ENCODE measurements at places on chromosomes 16 and 17. TPM values are rescaled to one million over a fixed set of nuclear protein-coding genes. Genes with fewer than 3 reads are reported as not detected.

Gene HID1
- total RNA-seq: 0.81 TPM

Gene KCNG4
- total RNA-seq: not detected

Gene C1QTNF1
- total RNA-seq: 1,160 TPM

Gene IKZF3
- not detected for total RNA-seq

Gene PIK3R6
- total RNA-seq: not detected

Gene ZACN
- total RNA-seq: not detected

Gene AXIN1
- total RNA-seq: 16.2 TPM

Gene SP2
- 2.1 TPM for total RNA-seq

Gene KRTAP4-5
- not detected for total RNA-seq

Gene NACA2
- total RNA-seq: not detected

Data from cardiac atrium fibroblast (primary cell).